Iris pigment epithelial cell (primary cell): ENCODE measurements at places on chromosomes 6 and 20.

DNA sequence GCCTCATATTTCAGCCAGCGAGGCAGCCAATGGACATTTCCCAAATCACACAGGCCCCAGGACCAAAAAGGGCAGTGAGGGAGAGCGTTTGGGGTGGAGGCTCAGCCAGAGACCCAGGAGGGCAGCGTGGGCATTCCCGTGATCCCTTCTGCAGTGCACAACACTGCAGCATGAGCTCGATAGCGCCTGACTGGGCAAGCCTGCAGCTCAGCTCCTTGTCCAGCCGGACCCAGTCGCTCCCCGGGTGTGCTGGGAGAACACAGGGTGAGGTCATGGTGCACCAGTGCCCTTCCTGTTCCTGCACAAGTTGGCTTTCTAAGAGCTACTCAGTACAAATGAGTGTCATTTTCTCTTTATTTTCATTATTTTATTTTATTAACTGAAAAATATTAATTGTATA is 5.9 kb downstream of the TTLL2 start:
- no peak for DNase-seq

DNA sequence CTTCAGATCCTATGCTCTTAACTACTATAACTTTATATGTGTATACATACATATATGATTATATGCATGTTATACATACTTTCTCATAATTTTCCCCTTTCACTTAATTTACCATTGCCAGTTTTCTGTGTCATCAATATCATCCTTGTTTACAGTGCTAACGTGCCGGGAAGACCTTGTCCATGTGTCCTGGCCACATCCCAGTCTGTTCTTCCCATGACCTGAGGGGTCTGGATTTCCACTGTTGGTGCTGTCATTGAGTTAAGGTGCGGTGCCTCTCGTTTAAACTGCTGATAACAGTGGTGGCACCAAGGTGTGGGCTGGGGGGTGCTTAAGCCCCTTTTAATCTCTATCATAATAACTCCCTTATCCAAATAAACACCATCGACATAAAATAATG is 8.5 kb upstream of the SDCBP2 start:
- DNase-seq = no peak

DNA sequence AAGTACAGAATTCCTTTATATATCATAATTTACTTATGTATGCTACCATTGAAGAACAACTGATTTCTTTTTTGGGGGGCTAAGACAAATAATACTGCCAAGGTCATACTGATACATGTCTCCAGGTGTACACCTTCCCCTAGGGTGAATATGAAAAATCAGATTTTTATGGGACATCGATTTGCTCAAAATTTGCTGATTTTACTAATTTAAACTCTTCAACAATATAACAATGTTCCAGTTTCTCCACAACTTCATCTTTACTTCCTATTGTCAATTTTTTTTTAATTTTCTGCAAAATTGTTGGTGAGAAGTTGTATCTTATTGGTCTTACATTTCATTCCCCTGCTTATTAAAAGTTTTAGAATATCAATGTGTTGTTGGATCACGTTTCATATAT is 495.4 kb upstream of the MANEA start:
- DNase-seq = no peak

- no peak for DNase-seq
These were observed 32.5 kb downstream of the POFUT1 start for GRCh38 chr20:32240205-32240604.

GRCh38 chr20:57672164-57672563 is 37.7 kb downstream of the PMEPA1 start:
- no peak for DNase-seq

GRCh38 chr20:37311710-37312355 is 22.4 kb downstream of the MANBAL start:
- peak; percentile 57 for DNase-seq

GRCh38 chr6:134607411-134607810 is 289.5 kb upstream of the SGK1 start:
- no peak for DNase-seq

GRCh38 chr6:153790048-153790447 is 249.0 kb upstream of the OPRM1 start:
- peak; percentile 97 for DNase-seq

- no peak for DNase-seq
These were observed 109.7 kb downstream of the FAM120B start for GRCh38 chr6:170416303-170416702.

DNA sequence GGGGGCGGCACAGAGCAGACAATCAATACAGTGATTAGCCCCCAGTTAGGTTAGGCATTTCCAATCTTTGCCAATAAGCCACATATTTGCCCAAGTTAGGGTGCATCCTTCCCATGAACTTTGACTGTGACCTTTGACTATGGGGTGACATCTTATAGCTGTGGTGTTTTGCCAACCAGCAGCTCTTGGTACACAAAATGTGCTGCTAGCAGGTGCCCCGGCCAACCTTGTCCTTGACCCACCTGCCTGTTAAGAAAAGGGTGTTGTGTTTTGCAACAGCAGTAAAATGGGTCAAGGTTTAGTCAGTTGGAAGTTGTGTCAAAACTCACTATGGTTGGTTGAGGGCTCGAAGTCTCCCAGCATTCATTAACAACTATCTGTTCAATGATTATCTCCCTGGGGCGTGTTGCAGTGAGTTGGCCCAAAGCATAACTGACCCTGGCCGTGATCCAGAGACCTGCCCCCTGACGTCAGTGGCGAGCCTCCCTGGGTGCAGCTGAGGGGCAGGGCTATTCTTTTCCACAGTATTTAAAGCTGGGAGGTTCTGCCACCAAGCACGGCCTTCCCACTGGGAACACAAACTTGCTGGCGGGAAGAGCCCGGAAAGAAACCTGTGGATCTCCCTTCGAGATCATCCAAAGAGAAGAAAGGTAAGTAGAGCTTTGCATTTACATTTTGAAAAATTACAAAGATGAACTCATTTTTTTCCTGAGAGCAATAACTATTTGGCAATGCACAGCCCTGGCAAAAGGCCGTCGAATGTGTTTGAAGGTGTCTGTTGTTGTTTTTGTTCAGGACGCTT is at the start of gene PCK1:
Gene PCK1 (plus strand): TSS at position 557 of the 802 bp plus-strand sequence. CDS start 302 bp downstream, outside the sequence.
- DNase-seq = no peak

- DNase-seq = no peak
These were observed 25.7 kb downstream of the ZNF341 start for GRCh38 chr20:33757458-33757857.

DNA sequence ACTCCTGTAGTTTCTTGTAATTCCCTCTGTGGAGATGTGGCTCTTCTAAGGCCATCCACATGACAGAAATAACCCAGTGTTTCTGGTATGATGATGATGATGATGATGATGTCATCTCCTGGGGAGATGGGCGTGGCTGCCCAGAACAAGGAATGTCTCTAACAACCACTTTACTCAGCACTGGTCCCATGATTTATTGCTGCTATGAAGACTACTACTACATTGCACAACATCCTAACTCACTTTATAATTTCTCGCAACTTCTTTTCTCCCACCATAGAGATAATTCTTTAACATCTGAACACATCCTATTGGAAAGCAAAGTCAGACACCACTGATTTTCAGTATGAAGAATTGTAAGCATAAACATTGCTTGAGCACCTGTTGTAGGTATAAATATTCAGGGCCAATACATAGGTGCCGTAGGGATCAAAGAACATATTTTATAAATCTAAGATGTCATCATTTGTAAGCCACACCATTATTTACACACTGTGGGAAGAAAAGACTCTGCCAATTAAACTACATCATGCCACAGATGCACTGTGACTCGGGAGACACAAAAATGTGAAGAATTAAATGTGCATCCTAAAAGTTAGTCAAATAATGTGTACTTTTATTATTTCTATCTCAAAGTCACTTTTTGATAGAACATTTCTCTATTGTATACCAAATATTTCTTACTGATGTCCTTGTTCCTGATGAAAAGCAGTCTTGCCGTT is 6.4 kb downstream of the TPMT start:
- peak; percentile 92 for DNase-seq

DNA sequence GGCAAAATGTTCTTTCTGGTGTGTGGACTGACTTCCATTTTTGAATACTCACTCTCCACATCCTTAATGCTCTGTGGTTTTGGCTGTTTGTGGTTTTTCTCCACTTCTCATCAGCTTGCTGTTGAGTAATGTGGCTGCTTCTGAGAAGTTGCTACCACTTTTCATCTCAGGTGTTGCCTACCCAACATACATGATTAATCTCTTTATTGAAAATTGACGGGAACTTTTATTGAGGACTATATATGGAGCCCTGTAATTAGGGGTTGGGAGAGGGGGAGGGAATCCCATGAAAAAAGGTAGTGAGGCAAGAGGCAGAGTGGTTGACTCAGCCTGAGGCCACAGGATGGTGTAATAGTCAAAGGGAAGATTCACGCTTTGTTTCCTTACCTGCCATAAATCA is 17.6 kb downstream of the IL22RA2 start:
- DNase-seq = peak; percentile 91

- DNase-seq = no peak
These were observed 592.4 kb downstream of the RFPL4B start for GRCh38 chr6:112939563-112939962.

- DNase-seq = no peak
These were observed 5.3 kb downstream of the HLA-B start for GRCh38 chr6:31351401-31352309.

DNA sequence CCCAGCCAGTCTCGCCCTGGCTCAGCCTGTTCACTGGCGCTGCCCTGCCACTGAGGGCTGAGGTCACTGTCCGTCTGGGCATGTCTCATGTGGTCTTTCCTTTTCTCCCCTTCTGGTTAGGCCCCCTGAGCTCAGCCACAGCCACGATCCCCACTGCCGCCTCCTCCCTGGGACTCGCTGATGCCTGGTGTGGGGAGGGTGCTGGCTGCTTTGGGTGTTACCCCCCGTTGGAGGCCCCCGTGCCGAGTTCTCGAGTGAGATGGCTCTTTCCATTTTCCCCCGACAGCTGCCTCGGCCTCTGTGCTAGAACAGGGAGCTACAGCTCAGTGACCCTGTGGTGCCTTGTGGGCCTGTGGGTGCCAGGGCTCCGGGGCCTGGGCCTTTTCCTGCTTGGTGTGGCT is 14.9 kb upstream of the TCFL5 start:
- no peak for DNase-seq

DNA sequence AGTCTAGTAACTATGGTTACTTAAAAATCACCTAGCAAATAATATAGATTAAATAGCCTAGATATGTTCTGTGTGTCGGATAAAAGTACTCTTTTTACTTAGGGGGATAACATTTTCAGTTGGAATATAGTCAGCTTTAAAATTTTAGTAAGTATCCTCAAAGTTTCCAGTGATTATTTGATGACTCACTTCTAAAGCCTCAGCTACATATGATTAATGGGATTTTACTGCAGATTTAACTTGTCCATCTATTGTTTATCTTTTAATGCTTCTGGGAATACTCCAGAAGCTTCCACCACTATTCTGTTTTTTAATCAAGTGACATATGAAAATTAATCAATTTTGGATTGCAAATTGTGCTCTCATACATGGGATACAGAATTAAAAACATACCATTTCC is 8.7 kb upstream of the TENT5A start:
- DNase-seq = peak; percentile 72

DNA sequence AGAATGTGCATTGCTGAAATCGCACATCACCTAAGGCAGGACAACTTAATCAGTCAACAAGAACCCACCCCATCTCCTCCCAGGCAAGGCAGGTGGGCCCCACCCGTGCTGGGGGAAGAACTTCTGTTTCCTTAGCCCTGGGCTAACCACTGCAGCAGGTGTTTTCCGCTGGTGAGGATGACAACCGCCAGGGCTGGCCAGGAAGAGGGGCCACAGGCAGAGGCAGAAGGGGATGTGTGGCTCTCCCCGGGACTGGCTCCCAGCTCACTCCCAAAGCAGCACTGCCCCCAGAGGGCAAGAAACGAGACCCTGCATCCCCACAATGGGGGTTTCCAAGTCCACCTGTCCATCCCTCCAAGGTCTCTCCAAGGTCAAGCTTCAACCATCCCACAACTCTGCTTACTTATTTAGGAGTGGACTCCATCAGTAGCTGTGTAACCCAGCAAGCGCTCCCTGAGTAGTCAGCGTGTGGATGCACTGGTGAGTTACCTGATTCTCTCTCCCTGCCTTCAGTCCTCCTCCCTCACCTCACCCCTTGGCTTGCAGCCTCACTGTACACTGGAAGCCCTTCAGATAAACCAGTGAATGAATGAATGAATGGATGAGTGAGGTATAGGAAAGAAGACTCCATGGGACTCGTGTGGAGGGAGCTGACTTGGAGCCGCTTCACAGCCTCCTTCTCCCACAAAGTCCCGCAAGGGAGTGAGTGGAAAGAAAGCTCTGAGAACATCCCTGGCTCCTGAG is 168.2 kb upstream of the CST7 start:
- no peak for DNase-seq

GRCh38 chr6:168028181-168028580 is 30.7 kb downstream of the KIF25 start:
- DNase-seq = no peak

- DNase-seq = peak; percentile 67
These were observed 12.2 kb downstream of the MYLK4 start for GRCh38 chr6:2738373-2738979.

GRCh38 chr6:106716966-106717365 is 87.6 kb downstream of the QRSL1 start:
- no peak for DNase-seq

DNA sequence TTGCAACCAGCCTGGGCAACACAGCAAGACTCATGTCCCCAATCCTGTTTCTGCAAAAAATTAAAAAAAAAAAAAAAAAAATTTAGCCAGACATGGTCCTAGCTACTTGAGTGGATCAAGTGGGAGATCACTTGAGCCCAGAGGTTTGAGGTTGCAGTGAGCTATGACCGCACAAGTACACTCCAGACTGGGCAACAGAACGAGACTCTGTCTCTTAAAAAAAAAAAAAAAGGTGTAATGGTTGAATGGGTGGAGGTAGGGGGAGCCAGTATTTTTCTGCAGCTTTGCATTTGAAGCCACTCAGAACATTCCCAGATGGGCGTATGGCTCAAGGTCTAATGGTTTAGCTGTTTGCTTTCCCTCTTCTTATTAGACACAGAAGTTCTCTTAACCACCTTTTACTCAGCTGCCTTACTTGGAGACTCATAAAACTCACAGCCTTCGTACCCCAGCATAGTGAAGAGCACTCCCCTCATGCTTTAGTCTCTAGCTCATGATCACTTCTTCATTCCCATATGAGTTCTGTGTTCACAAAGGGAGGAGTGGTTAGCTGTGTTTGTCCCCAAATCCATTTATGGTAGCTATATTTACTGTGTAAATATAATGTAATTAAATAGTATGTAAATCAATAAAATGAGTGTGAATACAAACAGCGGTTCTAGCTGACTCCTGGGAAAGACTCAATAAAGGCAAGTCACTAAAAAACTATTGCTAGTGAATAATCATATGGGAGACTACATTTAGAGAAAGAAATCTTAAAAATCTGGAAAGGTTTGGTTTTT is 9.0 kb downstream of the FKBP1A start:
- no peak for DNase-seq

DNA sequence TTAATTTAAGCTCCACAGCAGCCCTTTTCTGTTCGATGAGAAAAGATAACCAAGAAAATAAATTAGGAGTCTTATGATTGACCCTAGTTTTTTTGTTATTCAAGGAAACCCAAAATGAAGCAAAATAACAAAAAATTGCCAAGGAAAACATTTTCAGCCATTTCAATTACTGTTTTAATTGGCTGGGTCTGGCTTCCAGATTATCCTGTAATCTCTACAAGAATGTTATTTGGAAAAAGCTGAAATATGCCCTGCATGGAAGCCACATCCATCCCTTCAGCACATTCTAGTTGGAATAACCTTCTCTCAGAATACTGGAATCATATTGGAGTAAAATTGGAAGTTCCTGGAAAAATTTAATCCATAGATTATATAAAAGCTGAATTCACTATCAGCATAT is 191.1 kb upstream of the CCN2 start:
- no peak for DNase-seq
